ENCODE measurements at places on chromosomes 1 and 21.

DNA sequence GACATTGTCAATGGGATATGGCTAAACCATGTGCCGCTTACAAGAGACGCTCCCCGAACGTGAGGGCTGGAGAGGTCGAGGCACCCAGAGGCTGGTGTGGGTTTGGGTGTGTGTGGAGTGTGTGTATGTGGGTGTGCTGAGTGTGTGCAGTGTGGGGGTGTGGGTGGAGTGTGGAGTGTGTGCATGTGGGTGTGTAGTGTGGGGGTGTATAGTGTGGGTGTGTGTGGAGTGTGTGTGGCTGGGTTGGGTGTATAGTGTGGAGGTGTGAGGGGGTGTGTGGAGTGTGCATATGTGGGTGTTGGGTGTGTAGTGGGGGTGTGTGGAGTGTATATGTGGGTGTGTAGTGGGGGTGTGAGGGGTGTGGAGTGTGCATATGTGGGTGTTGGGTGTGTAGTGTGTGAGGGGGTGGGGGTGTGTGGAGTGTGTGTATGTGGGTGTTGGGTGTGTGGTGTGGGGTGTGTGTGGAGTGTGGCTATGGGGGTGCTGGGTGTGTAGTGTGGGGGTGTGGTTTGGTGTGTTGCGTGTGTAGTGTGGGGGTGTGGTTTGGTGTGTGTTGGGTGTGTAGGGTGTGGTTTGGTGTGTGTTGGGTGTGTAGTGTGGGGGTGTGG, 42.2 kb downstream of the SLC19A1 start:
- DNase-seq, result no peak

DNA sequence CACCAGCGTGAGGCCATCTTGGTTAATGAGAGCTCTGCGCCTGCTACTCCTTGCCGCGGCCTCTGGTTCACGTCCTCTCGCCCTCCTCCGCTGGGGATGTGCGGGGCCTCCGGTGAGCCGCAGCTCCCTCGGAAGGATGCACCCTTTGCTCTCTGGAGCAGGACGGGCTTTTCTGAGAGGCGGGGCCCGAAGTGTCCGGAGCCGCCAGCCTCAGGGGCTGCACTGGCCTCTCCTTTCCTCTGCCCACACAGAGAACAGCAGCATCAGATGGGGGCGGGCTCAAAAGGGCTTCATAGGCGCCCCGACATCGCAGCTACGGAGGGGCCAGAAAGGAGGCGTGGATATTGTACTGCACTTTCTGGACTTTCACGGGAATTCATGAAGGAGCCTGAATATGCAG, 284.7 kb downstream of the CAMTA1 start:
- DNase-seq, result no peak

GRCh38 chr1:58720680-58721079, 20.8 kb upstream of the MYSM1 start:
- DNase-seq, result no peak

DNA sequence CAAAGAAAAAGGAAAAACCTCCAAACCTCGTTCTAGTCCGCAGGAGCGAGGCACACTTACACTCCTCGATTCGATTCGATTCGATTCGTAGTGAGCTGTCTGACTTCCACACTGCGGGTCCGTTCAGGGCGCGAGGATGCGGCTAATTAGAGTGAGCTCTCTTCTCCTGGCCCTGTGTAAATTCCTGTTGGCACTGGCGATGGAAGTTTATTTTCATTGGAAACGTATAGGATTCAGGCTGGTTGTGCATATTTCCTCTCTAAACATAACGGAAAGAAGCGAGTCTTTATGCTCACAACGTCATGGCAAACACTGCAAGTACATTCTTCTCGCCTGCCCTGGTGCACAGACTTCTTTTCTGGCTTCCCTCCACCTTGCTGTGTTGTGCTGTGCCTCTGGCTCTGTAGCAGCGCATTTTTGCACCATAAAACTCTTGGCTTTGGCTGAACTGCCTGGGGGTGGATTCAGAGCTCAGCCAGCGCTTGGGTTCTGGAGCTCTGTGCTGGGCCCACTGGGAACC, 2.7 kb downstream of the HUNK start:
- no peak for DNase-seq

DNA sequence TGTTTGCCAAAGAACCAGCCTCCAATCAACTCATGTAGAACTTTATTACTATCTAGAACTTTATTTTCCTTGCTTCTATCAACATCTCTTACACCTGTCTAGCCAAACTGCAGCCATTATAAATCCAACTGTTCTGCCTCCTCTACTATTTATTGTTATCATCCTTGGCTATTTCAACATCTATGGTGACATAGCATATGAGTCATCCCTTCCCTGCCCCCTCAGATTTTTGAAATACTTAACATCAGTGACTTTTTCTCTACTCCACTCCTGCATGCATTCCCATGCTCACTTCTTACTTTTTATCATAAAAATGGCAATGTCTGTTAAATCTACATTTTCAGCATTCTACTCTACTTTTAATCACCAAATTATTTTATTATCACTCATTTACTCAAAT, 544.9 kb upstream of the NEGR1 start:
- no peak for DNase-seq

- DNase-seq, result no peak
Observed at GRCh38 chr1:205650241-205650640, 18.4 kb upstream of the ELK4 start.

DNA sequence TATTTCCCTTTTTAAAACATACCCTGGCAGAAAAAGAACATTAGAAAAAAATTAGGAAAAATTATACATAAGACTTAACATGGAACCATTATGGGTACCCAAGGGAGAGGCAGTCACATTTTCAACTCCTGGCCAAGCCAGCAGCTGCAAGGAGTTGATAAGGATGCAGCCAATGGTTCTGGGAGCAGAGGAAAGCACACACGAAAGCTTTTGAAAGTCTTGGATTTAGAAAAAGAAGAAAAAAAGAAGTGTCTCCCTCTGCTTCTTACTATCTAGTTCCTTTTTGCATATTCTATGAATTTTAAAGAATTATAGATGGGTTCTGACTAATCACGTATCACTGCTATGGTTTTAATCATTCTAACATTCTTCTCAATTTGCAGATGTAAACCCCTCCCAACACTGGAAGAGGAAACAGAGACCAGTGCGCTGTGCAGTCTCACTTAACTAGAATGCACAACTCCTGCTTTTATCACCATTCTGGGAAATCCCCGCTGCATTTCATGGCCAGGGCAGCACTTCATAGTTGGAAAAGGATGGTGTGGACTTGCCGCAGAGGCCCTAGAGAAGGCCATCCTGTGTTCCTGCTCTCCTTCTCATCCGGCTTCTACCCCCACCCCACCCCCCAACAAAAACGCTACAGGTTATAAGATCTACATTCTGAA, 2.7 kb upstream of the CD58 start:
- no peak for DNase-seq

- no peak for DNase-seq
Observed at GRCh38 chr1:55071477-55071876, 32.1 kb downstream of the PCSK9 start.

GRCh38 chr1:118321840-118322239, 136.8 kb upstream of the SPAG17 start:
- DNase-seq, result no peak

DNA sequence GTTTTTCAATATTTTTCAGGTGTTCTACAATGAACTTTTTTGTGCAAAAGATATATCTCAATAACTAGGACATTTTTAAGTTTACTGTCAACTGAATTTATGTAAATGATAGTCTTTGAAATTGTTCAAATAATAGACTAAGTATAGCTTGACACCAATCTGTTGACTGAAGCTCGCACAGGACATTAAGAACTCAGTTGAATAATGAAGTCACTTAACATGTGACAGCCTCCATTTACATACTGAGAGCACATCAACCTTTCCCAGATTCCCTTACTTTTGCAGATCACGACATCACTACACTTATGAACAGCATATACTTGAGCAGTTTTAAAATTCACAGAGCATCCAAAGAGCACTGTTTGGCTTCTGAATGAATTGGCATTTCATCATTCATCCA, 268.2 kb downstream of the LRRC7 start:
- no peak for DNase-seq

DNA sequence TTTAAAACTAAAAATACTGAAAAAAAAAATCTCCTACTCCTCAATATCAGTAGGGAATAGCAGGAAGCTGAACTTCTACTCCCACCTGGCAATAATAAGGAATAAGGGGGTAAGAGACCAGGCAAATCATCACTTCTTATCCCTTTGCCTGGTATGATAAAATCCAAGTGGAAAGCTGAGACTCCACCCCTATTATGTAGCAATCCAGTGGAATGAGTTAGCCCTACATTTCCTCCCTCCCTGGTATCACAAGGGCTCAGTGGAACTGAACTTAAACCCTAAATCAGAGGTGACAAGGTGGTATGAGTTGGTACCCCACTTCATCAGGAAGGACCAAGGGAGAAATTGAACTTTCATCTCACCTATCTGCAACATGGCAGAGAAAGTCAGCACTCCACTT, 25.7 kb downstream of the TRIM33 start:
- DNase-seq, result no peak

GRCh38 chr1:159942632-159943277, 2.7 kb downstream of the IGSF9 start:
- no peak for DNase-seq

DNA sequence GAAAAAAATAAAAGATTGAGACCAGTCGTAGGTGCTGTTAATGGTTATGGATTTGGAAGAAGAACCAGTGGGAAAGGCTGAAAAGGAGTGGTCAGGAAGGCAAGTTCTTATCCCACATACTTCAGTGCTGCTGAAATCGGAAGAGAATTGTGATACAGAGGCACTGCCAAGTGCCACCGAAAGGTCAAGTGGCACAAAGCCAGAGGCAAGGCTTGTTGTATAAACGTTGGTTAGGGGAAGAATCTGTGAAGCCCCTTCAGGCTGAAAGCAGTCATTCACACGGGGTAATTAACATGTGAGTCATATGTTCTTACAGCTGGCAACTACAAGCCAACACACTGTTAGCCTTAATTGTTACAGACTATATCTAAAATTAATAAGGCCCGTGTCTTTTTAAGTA, 48.8 kb downstream of the ZBTB40 start:
- no peak for DNase-seq

GRCh38 chr1:26373281-26373680, 731 bp upstream of the ZNF683 start:
- peak; percentile 20 for DNase-seq

DNA sequence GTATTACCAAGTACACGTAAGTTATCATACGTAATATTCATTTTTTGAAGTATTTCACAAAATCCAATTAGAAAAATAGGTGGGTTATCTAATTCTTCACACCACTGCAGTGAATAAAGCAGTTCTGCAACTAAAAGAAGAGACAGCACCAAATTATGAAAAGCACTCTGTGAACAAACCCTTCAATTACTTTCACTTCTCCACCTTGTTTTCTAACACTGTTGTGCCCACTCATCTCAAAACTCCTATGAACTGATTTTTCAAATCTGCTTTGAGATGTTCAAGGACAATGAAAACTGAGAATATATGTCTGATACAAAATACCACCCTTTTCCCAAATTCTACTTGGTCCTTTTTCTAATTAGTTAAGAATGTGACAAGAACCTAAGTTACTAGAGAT, 39.4 kb downstream of the LTN1 start:
- no peak for DNase-seq

GRCh38 chr1:60063561-60063960, 10.0 kb downstream of the C1orf87 start:
- DNase-seq, result no peak

GRCh38 chr1:54488779-54489626, 59.0 kb upstream of the ACOT11 start:
- DNase-seq, result peak; percentile 71

DNA sequence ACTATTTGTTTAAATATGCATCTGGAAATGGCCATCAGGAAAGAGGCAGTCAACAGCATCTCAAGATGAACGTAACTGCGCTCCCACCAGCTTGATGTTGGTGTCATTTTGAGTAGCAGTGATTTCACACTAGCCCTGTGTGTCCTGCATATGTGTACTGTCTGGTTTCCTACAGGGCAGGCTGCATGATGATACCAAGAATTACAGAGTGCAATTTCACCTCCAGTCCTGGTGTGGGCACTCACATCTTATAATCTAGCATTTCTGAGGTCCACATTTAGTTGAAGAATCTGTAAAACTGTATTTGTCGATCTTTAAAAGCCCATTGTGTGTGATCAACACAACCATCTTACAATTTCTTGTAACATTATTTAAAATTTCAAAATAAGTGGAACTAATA, 336.4 kb downstream of the PAPPA2 start:
- no peak for DNase-seq

DNA sequence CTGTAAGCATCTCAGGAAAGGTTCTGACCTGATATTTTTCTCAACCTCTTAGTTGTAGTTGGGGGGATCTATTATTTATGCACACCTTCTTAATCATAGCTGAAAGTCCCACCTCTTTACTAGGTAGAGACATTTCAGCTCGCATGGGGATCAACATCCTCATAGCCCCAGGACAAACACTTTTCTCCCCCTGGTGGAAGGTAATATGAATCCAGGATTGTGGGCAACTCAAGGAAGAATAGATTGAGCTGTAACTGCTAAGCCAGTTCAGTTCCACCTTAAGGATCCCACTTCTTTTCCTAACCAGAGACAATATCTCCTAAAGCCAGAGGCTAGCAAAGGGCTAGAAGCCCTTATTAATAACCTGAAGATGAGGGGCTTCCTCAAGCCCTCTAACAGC, 25.4 kb upstream of the SMYD3 start:
- DNase-seq, result no peak

GRCh38 chr1:81710857-81711256, 89.9 kb upstream of the ADGRL2 start:
- DNase-seq, result no peak

- no peak for DNase-seq
Observed at GRCh38 chr1:15620902-15621682, 3.8 kb downstream of the DDI2 start.

GRCh38 chr1:45972621-45973020, 159.8 kb downstream of the PIK3R3 start:
- DNase-seq, result no peak

DNA sequence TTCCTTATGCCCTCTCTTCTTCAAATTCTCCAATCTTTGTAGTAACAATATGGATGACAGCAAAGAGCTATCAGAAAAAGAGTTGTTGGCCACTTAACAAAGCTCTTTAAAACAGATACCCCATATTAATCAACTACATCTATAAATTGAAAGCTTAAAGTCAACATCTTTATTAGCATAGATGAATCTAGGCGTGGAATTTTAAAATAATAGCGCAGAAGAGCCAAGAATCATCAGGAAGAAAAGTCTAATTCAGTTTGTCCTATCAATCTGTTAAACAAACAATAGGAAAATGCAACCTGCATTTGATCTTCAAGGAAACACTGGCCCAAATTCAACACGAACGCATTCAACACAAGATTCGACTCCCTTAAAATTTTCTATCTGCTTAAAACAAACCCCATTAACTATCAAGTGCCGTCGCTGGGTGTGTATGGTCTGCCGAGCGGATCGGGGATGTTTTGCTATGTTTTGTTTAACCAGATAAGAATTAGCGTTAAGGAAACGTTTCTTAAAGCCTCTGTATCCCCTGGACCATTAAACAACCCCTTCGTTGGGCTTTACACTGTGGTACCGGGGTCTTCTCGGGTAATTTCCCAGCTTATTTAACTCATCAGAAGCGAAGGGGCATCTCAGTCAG, 1.0 kb downstream of the LYST start:
- no peak for DNase-seq

DNA sequence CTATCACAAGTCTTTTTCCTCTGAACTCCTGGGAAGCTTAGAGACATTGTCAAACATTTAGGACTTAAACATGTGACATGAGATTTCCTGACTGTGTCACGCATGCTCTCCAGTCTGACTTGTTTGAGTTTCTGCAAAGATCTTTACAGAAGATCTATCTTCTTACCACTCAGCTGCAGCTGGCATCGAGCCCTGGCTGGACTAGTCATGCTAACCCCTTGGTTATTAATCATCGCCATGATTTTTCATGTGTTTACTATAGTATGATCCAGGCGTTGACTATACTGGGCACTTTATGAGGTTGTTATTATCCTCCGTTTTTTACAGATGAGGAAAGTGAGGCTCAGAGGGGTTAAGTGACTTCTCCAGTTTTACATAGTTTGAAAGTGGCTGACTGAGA, 18.1 kb upstream of the IRF2BP2 start:
- DNase-seq, result no peak

Measured in activated naive CD4-positive, alpha-beta T cell treated with Interleukin-2 at 50 U/mL for 16 hours (primary cell).